ENCODE measurements at places on chromosomes 6 and 20.

- DNase-seq = no peak
These were observed 27.2 kb downstream of the IL17F start for GRCh38 chr6:52216932-52217575.

- DNase-seq = no peak
These were observed 133.6 kb downstream of the TFAP2B start for GRCh38 chr6:50952092-50952907.

DNA sequence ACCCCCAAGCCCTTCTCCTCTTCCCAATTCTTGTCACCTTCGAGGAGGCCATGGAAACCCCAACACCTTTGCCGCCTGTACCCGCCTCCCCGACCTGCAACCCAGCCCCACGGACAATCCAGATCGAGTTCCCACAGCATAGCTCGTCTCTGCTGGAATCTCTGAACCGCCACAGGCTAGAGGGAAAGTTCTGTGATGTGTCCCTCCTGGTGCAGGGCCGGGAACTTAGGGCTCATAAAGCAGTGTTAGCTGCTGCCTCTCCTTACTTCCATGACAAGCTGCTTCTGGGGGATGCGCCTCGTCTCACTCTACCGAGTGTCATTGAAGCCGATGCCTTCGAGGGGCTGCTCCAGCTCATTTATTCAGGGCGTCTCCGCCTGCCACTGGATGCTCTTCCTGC, 675 bp downstream of the ZBTB9 start:
- DNase-seq = no peak

DNA sequence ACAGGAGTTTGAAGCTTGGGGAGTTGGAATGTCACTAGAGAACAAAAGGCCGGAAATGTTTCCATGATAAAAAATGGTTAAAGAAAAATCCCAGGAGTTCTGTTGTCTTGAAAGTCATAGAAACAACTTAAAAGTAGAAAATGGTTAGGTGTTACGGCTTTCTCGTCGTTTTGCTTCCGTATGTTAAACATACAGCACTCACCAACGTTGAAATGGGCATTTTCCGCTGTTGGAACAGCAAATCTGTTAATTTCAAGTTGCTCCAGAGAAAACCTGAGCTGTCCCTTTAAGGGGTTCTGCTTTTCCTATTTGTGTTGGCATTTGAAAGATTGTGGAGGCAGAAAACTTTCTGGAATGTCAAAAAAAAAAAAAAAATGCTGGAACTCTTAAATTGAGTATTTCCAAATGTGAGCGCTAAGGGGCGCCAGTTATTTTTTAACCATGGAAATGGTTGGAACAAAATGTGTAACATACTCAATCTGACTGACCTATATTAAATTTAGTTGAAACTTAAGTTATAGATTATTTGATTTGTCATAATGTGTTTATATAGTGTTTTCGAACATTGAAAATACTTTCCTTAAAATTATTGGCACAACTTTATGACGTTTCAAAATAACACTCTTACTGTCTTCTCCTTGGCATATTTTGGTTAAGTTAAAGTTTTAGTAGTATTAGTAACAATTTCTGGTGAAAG, 2.2 kb downstream of the QKI start:
- no peak for DNase-seq
